CD4-positive, alpha-beta T cell treated with Interleukin-4 for 4 hours (primary cell): ENCODE measurements at places on chromosomes 7 and 10.

DNA sequence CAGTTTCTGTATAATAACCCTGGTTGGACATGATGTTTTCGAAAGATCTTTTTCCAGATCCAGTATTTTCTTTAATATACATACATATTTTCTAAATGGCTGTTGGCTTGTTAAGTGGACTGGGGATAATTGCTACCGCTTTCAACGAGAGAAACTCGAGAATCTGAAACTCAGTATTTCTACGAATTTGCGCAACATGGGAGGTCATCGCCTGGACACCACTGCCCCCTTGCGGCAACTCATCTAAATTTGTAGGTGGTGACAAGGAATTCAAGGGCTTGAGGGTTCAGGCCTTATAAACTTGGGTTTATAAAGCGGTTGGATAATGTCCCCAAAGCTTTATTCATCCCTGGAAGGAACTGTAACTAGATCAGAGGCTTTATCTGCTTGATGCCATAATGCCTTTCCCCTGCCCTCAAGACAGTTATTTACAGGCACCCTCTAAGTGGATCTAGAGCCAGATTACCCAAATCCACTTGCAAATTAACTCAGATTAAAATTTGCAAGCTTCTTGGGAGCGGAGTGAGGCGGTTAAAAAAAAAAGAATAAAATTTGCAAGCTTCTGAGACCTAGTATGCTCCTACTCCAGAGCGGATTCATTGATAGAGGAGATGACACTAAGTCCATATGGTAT lies 21.3 kb upstream of the KCNK18 start:
- DNase-seq, result peak; percentile 62

DNA sequence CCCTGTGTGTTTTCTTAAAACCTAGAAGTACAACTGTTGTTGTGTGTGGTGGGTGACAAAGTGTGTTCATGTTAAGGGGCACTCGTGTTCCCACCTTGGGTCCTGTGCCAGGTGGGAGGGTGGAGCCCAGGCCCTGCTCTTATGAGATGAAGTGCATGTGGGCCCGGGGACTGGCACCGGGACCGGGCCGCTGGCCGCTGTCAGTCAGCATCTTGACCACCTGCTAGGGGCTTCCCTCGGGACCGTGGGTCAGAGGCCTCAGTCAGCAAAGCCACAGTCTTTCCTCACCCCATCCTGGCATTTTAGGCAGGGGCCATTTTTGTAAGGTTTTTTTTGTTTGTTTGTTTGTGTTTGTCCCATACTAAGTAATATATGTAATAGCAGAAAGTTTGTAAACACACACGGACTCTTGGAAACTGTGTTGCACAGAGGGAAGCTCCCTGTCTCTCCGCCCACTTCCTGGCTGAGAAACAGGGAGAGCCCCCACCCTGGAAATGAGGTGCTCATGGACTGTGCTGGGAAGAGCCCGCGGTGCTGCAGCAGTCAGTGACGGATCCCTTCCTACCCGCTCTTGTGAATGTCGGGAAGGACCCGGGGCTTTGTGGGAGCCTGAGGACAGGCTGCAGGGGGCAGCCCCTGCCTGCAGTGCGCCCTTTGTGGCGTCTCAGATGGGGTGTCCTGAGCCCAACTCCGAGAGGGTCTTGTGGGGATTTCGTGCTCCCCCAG lies 13.4 kb downstream of the AGAP3 start:
- no peak for DNase-seq

- no peak for DNase-seq
Measured at GRCh38 chr7:149180722-149181449, 14.5 kb upstream of the ZNF282 start.

- peak; percentile 29 for DNase-seq
Measured at GRCh38 chr7:13800694-13801448, 188.6 kb downstream of the ETV1 start.

- DNase-seq, result peak; percentile 36
Measured at GRCh38 chr10:132229834-132230556, 43.2 kb downstream of the DPYSL4 start.

DNA sequence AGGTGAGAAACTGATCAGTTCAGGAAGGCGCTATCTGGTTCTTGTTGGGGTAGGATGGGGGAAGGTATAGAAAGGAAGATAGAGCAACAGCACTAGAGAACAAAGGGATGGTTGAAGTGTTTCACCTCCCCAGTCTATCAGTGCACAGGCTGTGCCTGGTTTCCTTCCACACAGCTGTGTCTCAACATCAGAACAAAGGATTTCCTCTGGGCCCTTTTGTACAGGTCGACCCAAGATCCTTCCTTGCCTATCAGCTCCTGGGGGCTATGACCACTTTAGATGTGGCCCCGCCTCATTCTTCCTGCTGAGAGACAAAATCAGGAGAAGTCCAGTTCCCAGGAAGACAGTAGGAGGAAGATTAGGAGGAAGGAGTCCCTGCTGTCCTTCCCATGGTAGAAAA lies 65.6 kb downstream of the NAMPT start:
- DNase-seq, result no peak

DNA sequence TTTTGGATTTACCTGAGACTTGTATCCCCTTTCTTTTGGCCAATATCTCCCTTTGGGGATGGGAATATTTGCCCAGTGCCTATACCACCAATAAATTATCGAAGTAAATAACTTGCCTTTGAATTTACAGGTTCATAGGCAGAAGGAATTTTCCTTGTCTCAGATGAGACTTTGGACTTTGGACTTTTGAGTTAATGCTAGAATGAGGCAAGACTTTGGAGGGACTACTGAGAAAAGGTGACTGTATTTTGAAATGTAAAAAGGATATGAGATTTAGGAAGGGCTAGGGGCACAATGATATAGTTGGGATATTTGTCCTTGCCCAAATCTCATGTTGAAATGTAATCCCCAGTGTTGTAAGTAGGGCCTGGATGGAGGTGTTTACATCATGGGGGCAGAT lies 384.5 kb upstream of the GHITM start:
- DNase-seq, result no peak

GRCh38 chr7:18927134-18927533 lies 190.3 kb downstream of the TWIST1 start:
- DNase-seq, result no peak

DNA sequence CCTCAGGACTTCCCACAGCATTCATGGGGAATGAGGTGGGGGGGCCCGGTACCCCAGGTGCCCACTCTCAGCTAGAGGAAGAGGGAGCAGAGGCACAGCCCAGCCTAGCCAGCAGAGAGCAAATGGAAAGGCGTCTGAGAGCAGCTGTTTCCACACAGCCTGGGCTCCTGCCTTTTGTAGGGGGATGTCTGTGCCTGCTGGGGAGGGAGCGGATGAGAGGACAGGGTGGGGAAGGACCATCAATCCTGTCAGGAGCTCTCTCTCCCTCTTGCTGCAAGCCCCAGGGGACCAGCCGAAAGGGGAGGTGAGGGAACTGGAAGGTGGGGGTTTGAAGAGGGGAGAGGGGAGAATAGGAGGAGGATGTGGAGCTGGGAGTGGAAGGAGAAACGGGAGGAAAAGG lies at the start of gene PKD2L1:
TSS of gene PKD2L1 (minus strand) at position 150 of the 400 bp plus-strand sequence. CDS start at position 25, 125 bp downstream.
- no peak for DNase-seq

DNA sequence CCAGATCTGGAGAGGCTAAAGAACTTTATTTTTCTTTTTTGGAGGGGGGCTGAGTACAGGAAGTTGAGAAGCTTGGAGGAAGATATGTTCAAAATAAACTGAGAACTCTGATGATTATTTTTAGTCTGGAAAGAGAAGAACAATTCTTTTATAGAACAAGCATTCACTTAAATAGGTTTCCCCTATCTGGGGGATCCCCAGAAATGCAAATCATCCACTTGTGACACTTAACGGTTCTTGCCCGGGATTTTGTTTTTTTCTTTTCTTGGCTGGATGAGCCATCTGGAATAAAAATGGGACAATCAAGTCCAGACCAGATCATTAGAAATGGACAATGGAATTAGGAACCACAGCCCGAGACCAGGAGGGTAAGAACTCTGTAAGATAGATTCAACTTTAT lies 95.9 kb upstream of the EGR2 start:
- DNase-seq, result no peak

- no peak for DNase-seq
Measured at GRCh38 chr7:50564640-50565558, at the start of gene DDC. Gene DDC, minus strand, starts transcription at chr7:50565405. Its CDS starts 21,320 bp downstream, at chr7:50544085.

- DNase-seq, result no peak
Measured at GRCh38 chr7:149295481-149295850, 33.5 kb downstream of the ZNF783 start.

- DNase-seq, result no peak
Measured at GRCh38 chr10:111830359-111830758, 353.2 kb downstream of the GPAM start.

DNA sequence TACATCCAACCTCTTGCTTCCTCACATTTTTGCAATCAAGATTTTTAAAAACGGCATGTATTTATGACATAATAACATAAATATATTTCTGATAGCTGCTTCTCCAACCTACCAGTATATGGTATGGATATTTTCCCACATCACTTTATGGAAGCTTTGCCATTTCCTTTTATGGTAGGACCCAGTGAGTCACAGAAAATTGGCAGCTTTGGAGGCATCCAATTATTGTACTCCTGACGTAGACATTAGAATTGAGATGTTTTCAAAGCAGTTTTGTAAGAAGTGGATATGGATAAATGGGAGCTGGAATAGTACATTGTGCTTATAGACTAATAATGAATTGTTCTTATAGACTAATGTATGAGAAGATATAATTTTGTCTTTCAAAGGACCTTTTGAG lies 23.8 kb upstream of the BICC1 start:
- DNase-seq, result no peak

DNA sequence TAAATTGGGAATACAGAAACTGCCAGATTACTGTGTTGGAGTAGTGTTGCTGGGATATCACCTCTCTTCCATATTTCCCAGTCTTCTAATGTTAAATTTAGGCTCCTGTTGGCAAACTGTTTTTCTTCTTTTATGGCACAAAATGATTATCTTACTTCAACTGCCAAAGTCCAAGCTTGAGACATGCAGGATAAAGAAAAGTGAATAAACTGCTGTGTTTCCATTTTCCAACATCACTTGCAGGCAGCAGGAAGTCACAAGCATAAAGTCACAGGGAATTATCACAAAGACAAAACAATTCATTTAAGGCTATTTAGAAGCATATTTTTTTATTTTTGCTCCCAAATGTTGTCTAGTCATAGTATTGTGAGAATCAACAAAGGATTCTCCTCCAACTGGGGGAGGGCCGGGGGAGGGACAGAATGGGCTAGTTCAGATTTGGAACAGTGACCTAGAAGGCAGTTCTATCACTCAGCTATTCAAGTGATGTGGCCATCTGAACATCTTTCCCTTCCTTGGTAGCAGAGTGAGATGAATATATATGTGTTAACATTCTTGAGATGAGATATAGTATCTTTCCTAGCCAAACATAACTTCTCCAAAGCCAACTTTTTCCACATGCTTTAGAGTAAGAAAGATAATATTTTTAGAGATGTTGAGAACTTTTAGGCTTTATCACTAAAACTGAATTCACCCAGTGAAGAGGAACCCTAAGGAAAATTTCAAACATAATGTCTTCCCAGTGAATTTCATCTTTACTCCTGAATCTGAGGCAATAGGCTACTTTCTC lies 364.7 kb downstream of the CTNNA3 start:
- DNase-seq, result no peak

DNA sequence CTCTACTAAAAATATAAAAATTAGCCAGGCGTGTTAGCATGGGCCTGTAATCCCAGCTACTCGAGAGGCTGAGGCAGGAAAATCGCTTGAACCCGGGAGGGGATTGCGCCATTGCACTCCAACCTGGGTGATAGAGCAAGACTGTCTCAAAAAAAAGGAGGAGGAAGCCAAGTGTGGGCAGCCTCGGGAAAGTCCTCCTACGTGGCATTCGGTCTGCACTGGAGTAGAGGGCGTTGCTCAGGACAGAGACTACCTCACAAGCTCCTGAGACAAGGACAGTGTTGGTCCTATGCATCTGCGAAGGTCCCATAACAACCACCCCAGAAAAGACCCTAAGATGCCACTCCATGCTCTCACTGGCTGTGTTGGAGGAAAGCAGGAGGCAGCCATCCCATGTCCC lies 10.0 kb upstream of the SERPINE1 start:
- DNase-seq, result no peak

GRCh38 chr10:11663763-11664555 lies 52.5 kb upstream of the USP6NL start:
- DNase-seq, result no peak

DNA sequence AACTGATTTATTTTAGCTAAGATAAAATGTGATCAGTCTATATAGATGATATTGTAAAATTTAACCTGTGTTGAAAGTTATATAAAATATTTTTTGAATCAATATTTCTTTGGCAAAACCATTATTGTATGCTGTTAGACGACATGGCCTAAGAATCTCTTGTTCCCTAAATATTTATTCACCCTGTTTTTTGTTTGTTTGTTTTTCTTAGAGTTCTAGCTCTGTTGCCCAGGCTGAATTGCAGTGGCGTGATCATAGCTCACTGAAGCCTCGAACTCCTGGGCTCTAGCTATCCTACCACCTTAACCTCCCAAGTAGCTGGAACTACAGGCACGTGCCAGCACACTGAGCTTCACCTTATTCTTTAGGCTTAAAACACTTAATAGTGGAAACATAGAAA lies 410.7 kb downstream of the ARL4A start:
- DNase-seq, result no peak

DNA sequence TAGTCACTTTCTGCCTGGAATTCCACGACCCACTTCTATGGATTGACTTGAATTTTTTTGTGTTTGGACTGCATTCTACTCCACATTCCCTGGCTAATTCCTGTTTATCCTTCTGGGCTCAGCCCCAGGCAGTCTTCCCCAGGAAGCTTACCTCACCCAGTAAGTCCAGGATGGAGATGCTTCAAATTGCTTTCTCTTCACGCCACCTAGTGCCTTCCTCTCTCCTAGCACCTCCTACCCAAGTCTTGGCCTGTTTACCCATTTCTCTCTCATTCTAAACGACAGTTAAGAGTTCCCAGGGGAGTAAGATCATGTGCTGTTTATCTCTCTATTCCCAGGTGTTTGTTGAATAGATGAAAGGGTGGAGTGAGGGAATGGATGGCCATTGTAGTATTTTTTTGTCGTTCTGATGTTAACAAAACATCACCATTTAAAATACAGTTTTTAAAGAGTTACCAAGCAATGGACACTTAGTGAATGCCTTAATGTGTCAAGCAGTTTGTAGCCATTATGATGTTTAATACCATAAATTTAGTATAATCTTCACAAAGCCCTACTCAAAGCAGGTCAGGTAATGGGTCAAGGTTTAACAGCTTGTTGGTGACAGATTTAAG lies 45.5 kb upstream of the TARP start:
- DNase-seq, result no peak

- no peak for DNase-seq
Measured at GRCh38 chr7:108604307-108605077, 34.8 kb downstream of the DNAJB9 start.

- no peak for DNase-seq
Measured at GRCh38 chr10:130202984-130203621, 66.9 kb downstream of the GLRX3 start.

- no peak for DNase-seq
Measured at GRCh38 chr10:124003070-124003419, 90.4 kb downstream of the CHST15 start.

DNA sequence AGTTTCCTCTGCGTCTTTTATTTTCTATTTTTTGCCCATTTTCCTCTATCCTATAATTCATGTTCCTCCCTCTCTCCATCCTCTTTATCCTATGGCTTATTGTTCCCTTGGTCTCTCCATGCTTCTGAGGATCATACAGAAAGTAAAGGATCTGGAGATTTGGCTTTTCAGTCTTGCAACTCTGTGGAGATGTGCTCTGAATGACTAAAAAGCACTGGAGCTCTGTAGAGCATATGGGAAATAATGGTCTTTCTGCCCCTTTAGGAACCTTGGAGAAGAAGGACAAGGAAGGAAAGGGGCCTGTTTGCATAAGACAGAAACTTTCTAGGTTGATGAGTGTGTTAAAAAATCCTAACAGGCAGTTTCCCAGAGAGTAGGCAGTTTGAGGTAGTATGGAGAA lies 120.1 kb downstream of the PHTF2 start:
- DNase-seq, result no peak

GRCh38 chr10:47397256-47397655 lies 13.2 kb upstream of the ZNF488 start:
- DNase-seq, result no peak
